Neural progenitor cell (in vitro differentiated cells): ENCODE measurements at places on chromosomes 16 and 17.
A peak's percentile ranks its signal among the peaks of the same experiment; 100 is the strongest.

GRCh38 chr17:14353861-14354474 lies 53.1 kb downstream of the HS3ST3B1 start:
- no peaks in the 10 kb centered on the region for H3K36me3 ChIP-seq
- no peak overlapping the region for H3K4me3 ChIP-seq
- no peak overlapping the region for H3K27ac ChIP-seq
- no peaks in the 10 kb centered on the region for H3K4me1 ChIP-seq
- no peaks in the 10 kb centered on the region for H3K27me3 ChIP-seq

GRCh38 chr17:47776330-47777197 lies 43.5 kb downstream of the TBX21 start:
- H3K27me3 ChIP-seq: peaks cover 45% of the 10 kb centered on the region
- H3K4me1 ChIP-seq: no peaks in the 10 kb centered on the region
- H3K36me3 ChIP-seq: no peaks in the 10 kb centered on the region

- H3K4me3 ChIP-seq: no peak overlapping the region
- H3K27ac ChIP-seq: no peak overlapping the region
- H3K27me3 ChIP-seq: peaks cover 100% of the 10 kb centered on the region
- peaks cover 37% of the 10 kb centered on the region for H3K4me1 ChIP-seq
- DNase-seq: peak; percentile 63
Observed at GRCh38 chr16:86498155-86498670, 12.1 kb upstream of the FOXF1 start.

DNA sequence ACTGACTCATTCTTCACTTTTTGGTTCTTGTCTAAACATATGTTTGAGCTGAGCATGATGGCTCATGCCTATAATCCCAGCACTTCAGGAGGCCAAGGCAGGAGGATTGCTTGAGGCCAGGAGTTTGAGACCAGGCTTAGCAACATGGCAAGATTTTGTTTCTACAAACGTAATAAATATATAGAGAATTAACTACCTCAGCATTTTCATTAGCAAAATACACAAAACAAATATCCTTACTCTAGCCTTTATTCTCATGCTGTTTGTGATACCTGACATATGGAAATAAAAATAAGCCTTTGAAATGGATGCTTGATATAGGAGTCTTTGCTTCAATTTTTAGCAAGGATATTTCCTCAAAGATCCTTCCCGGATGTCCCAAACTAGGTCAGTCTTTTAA lies 132.8 kb downstream of the ABCC1 start:
- DNase-seq: no peak
- H3K27ac ChIP-seq: no peak overlapping the region
- no peaks in the 10 kb centered on the region for H3K27me3 ChIP-seq
- peaks cover 7% of the 10 kb centered on the region for H3K36me3 ChIP-seq
- H3K4me3 ChIP-seq: no peak overlapping the region

DNA sequence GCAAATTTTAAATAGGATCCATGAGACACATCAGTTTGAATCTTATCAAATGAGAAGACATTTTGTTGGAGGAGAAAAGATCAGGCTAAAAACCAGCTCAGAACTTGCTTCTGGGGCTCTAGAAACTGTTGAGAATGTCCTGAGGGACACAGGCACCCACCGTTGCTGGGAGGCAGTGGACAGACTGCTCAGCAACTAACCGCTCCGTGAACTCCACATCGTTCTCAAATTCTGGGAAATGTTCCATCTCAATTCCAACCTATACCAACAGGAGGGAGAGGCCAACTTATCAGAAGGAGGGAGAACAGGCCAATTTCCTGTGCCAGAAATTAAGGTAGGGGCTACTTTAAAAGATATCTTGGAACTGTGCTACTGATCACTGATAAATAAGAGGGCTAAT lies 8.3 kb downstream of the TAT start:
- H3K4me1 ChIP-seq: peaks cover 5% of the 10 kb centered on the region
- no peaks in the 10 kb centered on the region for H3K36me3 ChIP-seq
- DNase-seq: no peak
- H3K4me3 ChIP-seq: no peak overlapping the region
- H3K27me3 ChIP-seq: no peaks in the 10 kb centered on the region

- no peak overlapping the region for H3K27ac ChIP-seq
- H3K36me3 ChIP-seq: no peaks in the 10 kb centered on the region
- H3K4me1 ChIP-seq: no peaks in the 10 kb centered on the region
Observed at GRCh38 chr16:6913566-6913965, 419.1 kb upstream of the RBFOX1 start.

- peak; percentile 47 for DNase-seq
- H3K36me3 ChIP-seq: no peaks in the 10 kb centered on the region
- no peaks in the 10 kb centered on the region for H3K27me3 ChIP-seq
- no peak overlapping the region for H3K4me3 ChIP-seq
- H3K4me1 ChIP-seq: peaks cover 17% of the 10 kb centered on the region
Observed at GRCh38 chr16:1125471-1125870, 27.4 kb upstream of the CACNA1H start.

GRCh38 chr17:78803186-78803845 lies 21.2 kb upstream of the CYTH1 start:
- no peak for DNase-seq
- H3K27ac ChIP-seq: no peak overlapping the region
- no peak overlapping the region for H3K4me3 ChIP-seq
- H3K27me3 ChIP-seq: no peaks in the 10 kb centered on the region
- H3K4me1 ChIP-seq: no peaks in the 10 kb centered on the region
- no peaks in the 10 kb centered on the region for H3K36me3 ChIP-seq

GRCh38 chr16:67966549-67967182 lies 1.8 kb downstream of the SLC12A4 start:
- H3K27ac ChIP-seq: no peak overlapping the region
- peak; percentile 31 for DNase-seq
- no peaks in the 10 kb centered on the region for H3K36me3 ChIP-seq
- H3K4me3 ChIP-seq: no peak overlapping the region
- peaks cover 14% of the 10 kb centered on the region for H3K4me1 ChIP-seq

GRCh38 chr17:61450641-61451537 lies 1.3 kb upstream of the TBX4 start:
- no peaks in the 10 kb centered on the region for H3K36me3 ChIP-seq
- H3K4me3 ChIP-seq: peak overlapping the region; percentile 45
- no peak overlapping the region for H3K27ac ChIP-seq

DNA sequence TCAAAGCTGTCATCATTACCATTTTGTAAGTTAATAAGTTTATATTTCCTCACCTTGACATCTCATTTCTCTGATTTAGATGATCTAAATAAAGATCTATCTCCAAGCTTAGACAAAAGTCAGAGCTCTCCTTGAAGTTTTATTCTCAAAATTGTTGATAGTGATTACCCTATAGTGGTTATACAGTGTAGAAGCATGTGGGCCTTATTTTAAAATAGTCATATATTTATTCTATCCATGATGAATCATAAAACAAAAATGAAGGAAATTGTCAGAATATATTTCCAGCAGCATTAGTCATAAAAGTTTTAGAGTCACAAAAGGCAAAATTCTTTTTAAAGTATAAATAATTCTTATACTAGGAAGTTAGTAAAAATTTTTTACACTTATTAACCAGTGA lies 49.0 kb downstream of the RHOT1 start:
- no peaks in the 10 kb centered on the region for H3K36me3 ChIP-seq
- H3K4me3 ChIP-seq: no peak overlapping the region
- no peak for DNase-seq
- no peaks in the 10 kb centered on the region for H3K27me3 ChIP-seq

DNA sequence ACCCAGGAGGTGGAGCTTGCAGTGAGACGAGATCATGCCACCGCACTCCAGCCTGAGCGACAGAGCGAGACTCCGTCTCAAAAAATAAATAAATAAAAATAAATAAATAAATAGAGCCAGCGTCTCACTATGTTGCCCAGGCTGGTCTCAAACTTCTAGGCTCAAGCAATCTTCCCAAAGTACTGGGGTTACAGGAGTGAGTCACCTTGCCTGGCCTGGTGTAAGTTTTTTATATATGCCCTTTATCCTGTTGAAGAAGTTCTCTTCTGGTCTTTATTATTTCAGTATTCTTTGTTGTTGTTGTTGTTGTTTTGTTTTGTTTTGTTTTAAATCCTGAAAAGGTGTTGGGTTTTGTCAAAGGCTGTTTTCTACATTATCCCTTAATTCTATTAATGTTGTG lies 30.1 kb upstream of the ABCC1 start:
- no peaks in the 10 kb centered on the region for H3K27me3 ChIP-seq
- no peak overlapping the region for H3K4me3 ChIP-seq
- H3K36me3 ChIP-seq: no peaks in the 10 kb centered on the region
- H3K27ac ChIP-seq: no peak overlapping the region

DNA sequence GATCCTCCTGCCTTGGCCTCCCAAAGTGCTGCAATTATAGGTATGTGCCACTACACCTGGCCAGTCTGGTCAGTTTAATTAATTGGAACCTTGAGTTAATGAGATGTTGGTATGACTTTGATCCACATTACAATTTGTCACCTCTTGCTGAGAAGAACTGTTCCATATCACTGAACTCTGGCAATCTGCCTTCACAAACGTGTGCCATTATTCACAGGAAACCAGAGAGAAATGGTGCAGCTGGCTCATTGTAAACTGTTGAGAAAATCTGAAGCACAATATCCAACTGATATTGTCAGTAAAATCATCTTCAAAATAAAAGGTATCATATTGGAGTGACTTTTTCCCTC lies 39.3 kb upstream of the YPEL2 start:
- H3K27ac ChIP-seq: no peak overlapping the region
- peaks cover 19% of the 10 kb centered on the region for H3K4me1 ChIP-seq
- no peak for DNase-seq
